ENCODE measurements at places on chromosomes 4 and X. TPM values are rescaled to one million over a fixed set of nuclear protein-coding genes. Genes with fewer than 3 reads are reported as not detected.

The CLGN gene
- total RNA-seq = 5.4 TPM

The MAGEC1 gene
- 0.05 TPM for total RNA-seq

The HTR2C gene
- total RNA-seq = not detected

The FGF5 gene
- total RNA-seq = 0.11 TPM

The FAM184B gene
- total RNA-seq = 0.01 TPM

The CYSLTR1 gene
- total RNA-seq = not detected

The SLC9A7 gene
- total RNA-seq = 9.3 TPM

The SFRP2 gene
- total RNA-seq = 0.06 TPM

The SPACA5B gene
- not detected for total RNA-seq

The PDE5A gene
- 0.40 TPM for total RNA-seq

The F9 gene
- total RNA-seq = not detected

The GNRHR gene
- total RNA-seq = not detected

The KIT gene
- 0.02 TPM for total RNA-seq

The PKD2 gene
- total RNA-seq = 24.5 TPM

The BTC gene
- 0.92 TPM for total RNA-seq

The NRK gene
- total RNA-seq = not detected

The OTUD6A gene
- not detected for total RNA-seq

The MAGEE1 gene
- 3.4 TPM for total RNA-seq

The MND1 gene
- total RNA-seq = 18.7 TPM

The UCHL1 gene
- total RNA-seq = 837 TPM

The TSPAN7 gene
- 3.0 TPM for total RNA-seq

The WAS gene
- 0.31 TPM for total RNA-seq

The WDR44 gene
- 18.0 TPM for total RNA-seq

The ERCC6L gene
- 12.4 TPM for total RNA-seq

The CT55 gene
- not detected for total RNA-seq

The PCYT1B gene
- 0.02 TPM for total RNA-seq

The S100P gene
- total RNA-seq = 90.8 TPM

The RAB9B gene
- 0.04 TPM for total RNA-seq

The GUCY1A1 gene
- not detected for total RNA-seq

The GSX2 gene
- total RNA-seq = not detected

The NR3C2 gene
- 0.02 TPM for total RNA-seq

The CLNK gene
- not detected for total RNA-seq

The TMPRSS11E gene
- total RNA-seq = not detected

The DDX53 gene
- total RNA-seq = not detected

The MRPL1 gene
- 22.8 TPM for total RNA-seq
